ENCODE measurements at places on chromosomes 4 and X.

DNA sequence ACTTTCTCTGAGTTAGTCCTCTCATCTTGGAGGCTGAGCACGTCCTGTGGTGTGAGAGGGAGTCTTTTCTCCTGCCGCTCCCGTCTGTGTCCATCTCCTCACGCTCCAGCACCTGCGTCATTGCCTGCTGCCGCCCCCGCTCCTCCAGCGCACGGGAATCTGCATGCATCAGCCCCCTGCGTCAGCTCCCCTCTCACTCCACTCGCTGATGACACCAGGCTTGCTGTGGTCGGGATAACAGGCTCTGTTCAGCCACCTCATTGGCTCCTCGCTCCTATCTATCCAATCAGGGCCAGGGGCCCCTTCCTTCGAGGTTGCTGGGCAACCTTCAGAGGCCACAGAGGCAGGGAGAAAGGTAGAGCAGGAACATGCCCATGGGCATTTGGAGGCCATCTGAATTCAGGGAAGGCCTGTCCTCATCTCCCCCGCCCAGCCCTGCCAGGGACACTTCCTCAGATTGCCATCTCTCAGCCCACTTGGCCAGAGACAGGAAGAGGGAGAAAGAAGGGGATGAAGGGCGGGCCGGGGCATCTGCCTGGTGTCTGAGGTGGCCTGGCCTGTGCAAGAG is 9.3 kb downstream of the ZNF185 start:
- no peak for DNase-seq

GRCh38 chrX:71454222-71454621 is 78.7 kb upstream of the OGT start:
- DNase-seq = no peak

GRCh38 chrX:57933321-57933720 is 23.1 kb upstream of the ZXDA start:
- no peak for DNase-seq

- DNase-seq = no peak
These were observed 48.1 kb downstream of the NPY5R start for GRCh38 chr4:163391756-163392155.

GRCh38 chrX:151596282-151596681 is 32.8 kb downstream of the PASD1 start:
- DNase-seq = no peak

GRCh38 chr4:13559413-13559812 is 15.1 kb upstream of the NKX3-2 start:
- no peak for DNase-seq
